ENCODE measurements at places on chromosomes 3 and 15.

DNA sequence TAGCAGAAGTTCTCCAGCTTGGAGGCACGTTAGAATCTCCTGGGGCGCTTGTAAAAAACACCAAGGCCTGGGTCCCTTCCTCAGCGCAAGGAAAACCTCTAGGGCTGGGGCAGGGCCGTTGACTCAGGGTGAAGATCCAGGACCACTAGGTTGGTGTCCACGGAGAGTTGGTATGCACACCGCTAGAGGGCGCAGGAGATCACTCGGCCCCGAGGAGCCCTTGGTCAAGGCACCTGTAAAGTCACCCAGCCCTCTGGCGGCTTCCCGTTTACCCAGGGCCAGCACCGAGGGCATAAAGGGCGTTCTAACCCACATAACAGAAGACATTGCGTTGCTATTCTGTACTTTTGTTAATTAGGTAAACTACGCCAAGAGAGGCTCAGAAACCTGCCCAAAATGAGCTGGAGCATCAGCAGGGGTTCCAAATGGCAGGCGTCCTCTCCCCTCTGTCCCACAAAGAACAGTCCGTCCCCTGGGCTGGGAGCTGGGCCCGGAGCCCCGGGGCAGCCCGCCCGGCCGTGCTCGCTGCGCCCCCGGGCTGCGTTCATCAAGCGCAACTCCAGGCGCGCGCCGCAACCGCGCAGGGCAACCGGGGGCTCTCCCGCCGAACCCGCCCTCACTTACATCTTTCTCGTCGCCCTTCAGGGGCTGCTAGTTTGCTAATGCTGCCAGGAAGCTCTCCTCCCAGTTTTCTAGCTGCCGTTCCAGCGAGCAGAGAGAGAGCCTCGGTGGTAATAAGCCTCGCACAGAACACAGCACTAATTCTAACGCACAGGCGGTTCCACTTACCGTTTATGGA is 332.1 kb downstream of the ARRDC4 start:
- DNase-seq, result peak; percentile 35

DNA sequence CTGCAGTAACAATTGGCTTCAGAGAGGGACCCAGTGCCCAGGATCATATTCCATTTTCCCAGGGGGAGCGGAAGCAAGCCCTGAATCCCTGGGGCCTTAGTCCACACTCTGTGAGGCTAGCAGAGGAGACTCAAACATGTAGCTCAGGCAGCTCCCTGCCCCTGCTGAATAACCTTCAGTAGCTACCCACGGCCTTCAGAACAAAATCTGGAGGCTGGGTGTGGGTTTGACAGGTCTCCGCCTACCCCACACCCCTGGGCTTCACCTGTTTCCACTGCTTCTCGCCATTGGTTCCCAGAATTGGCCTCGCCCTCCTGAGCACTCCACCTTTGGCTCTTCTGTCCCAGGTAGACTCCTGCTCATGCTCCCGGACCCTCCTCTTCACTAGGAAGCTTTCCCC is 93.6 kb upstream of the ATP2B2 start:
- DNase-seq, result no peak

- no peak for DNase-seq
Observed at GRCh38 chr15:93428150-93428549, 339.1 kb upstream of the RGMA start.

- no peak for DNase-seq
Observed at GRCh38 chr3:141064255-141064926, 13.2 kb downstream of the SPSB4 start.

DNA sequence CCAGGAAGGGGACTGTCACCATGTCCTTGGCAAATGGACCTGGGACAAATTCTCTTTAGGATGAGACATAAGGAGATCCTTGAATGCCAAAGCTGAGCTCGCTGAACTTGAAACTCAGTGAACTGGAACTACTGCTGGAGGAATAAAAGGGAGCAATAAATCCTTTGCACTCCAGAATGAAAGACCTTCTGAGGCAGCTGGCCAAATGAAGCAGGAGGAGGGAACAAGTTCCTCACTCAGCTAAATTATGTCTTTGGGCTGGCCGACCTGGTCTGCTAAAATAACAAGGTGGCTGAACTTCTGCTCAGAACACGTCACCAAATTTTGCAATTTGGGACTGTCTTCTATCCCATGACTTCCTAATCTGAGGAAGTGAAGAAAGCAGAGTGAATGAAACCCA is 314.7 kb downstream of the LPP start:
- no peak for DNase-seq

GRCh38 chr3:189941679-189942078 is 179.0 kb downstream of the P3H2 start:
- no peak for DNase-seq

GRCh38 chr3:39432342-39432741 is 25.8 kb downstream of the RPSA start:
- DNase-seq, result no peak

DNA sequence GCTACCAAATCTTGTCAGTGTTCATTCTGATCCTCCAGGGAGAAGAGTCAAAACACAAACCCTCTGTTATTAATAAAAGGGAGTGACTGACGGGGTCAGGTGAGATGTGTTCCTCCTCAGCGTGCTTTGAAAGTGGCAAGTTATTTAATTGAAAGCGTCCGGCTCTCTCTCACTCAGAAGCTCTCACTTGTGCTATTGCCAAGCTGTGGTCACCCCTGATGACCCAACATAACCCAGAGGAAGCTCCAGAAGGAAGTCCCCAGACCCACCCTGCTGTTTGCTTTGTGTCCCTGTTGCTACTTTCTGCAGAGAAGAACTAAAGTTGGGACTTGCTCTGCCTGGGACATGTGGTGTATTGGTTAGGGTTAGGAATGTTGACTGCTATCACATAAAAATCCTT is 235.6 kb downstream of the EDEM1 start:
- no peak for DNase-seq

GRCh38 chr15:27989427-27989826 is 109.7 kb downstream of the OCA2 start:
- no peak for DNase-seq

GRCh38 chr3:123656274-123656673 is 71.4 kb upstream of the HACD2 start:
- DNase-seq, result no peak

DNA sequence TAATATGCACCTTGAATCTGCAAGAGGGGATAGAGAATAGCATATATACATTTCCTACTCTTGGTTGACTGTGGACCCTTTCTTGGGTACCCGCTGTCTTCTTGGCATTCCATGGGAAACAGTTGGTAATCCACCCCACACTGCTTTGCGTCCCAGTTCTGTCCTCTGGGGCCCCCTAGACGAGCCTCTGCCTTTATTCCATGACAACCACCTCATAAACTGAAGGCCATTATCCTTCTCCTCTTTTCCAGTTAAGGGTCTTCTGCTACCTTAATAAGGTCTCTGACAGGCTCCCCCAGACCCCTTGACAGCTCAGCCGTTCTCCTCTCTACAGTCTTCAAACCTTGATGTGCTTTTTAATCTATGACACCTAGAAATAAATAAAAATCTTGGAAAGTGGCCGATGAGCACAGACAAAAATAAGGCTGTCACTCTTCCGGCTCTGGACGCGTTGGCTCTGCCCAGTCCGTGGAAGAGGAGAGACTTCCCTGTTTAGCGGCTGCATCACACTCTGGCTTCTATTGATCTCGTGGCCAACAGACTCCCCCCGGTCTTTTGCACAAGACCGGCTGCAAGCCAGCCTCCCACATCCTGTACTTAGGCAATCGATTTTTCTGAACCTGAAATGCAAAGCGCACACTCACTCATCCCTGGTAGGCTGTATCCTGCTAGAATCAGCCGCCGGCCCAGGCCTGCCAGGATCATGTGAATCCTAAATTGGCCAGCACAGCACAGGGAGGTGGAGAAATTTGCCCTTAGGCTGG is 251.0 kb upstream of the TLE3 start:
- DNase-seq, result no peak

- DNase-seq, result no peak
Observed at GRCh38 chr3:143295201-143296080, 175.9 kb downstream of the CHST2 start.

- no peak for DNase-seq
Observed at GRCh38 chr15:44081026-44082013, 113.8 kb downstream of the FRMD5 start.

GRCh38 chr3:74267588-74268184 is 346.8 kb downstream of the CNTN3 start:
- DNase-seq, result peak; percentile 4

- DNase-seq, result no peak
Observed at GRCh38 chr3:126050626-126051025, 33.3 kb downstream of the SLC41A3 start.

GRCh38 chr3:24184528-24185176 is 239.6 kb downstream of the NR1D2 start:
- DNase-seq, result no peak

All from hematopoietic multipotent progenitor cell treated with erythropoietin and hydrocortisone succinate and interleukin-3 and kit ligand, for 17 days (in vitro differentiated cells).